ENCODE measurements at places on chromosomes 6 and 20. TPM values are rescaled to one million over a fixed set of nuclear protein-coding genes. Genes with fewer than 3 reads are reported as not detected.
A peak's percentile ranks its signal among the peaks of the same experiment; 100 is the strongest.

The SNAI1 gene
- total RNA-seq: 0.93 TPM

The ZC2HC1B gene
- not detected for total RNA-seq

- DNase-seq: no peak
Observed at GRCh38 chr6:154986787-154987235, 8.3 kb upstream of the TIAM2 start.

GRCh38 chr6:138291036-138291848 is 73.0 kb upstream of the PBOV1 start:
- no peak for DNase-seq

The DEFB129 gene
- not detected for total RNA-seq

DNA sequence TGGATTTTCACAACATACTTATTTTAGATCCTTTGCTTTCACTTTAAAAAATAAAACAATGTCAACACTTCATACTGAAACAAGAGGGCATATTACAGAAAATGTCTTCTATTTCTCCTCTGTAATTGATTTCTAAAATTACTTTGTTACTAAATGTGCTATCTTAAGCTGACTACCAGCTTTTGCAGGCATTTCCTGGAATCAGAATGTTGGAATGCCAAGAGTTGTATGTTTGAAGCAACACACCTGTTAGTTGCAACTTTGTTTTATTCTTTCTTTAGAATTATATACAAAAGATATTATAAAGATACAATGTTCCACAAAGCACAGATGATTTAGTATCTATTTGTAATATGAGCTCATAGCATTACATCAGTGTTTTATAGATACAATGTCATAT is 62.5 kb upstream of the TMEM170B start:
- no peak for DNase-seq

- DNase-seq: peak; percentile 4
Observed at GRCh38 chr20:11204926-11205768, 531.3 kb upstream of the JAG1 start.

The MAPK13 gene
- 53.0 TPM for total RNA-seq
